CD4-positive, alpha-beta memory T cell (primary cell): ENCODE measurements at places on chromosomes 2 and 18. TPM values are rescaled to one million over a fixed set of nuclear protein-coding genes. Genes with fewer than 3 reads are reported as not detected.
A peak's percentile ranks its signal among the peaks of the same experiment; 100 is the strongest.

The ZBTB7C gene
- not detected for total RNA-seq

DNA sequence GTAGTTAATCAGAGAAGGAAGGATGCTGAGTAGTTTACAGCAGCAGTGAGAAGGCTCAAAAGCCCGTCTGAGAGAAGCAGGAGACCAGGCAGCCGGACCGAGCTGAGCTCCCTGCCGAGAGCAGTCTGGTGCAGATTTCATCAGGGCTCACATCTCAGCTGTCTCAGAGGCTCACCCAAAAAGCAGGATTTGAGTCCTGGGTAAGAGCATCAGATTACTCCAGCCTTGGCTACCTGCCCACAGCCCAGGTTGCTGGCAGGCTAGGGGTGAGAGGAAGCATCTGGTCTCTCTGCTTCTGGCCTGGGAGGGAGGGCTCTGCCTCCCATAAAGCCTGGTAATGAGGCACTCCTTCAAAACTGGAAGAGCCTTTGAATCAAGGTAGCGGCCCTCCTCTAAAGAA, 140.5 kb downstream of the ST6GAL2 start:
- DNase-seq: no peak

DNA sequence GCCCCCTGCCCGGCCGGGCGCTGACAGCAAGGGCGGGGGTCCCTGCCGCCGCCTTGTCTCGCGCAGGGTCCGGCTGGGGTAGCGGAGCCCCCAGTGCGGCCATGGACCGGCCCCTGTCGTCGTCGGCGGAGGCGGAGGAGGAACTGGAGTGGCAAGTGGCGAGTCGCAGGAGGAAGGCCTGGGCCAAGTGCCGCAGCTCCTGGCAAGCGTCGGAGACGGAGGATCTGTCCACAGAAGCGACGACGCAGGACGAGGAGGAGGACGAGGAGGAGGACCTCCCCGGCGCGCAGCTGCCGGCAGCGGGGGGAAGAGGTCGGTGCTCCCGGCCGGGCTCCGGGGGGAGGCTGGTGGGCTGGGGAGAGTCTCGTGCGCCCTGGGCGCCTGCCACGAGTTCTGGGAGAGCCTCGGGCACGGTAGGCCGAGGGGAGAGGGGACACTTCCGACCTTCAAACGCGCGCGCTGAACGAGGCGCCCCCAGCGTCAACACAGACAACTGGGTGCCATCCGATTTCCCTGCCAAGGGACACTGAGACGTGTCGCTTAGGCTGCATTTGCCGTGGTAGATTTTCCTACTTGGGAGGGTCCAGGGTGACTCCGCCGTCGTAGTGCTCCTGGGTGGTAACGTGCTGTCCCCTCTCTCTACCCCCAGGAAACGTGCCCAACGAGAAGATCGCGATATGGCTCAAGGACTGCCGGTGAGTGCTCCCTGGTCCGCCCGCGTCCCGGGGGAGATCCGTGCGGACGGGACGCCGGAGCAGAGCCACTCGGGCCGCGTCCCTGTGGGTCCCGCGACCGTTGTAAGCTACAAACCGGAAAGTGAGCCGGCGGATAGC, 652 bp downstream of the ITPRID2 start:
- DNase-seq: peak; percentile 60

GRCh38 chr2:157184161-157184895, 73.2 kb upstream of the GALNT5 start:
- DNase-seq: no peak

The IL1RL2 gene
- total RNA-seq: 0.23 TPM

DNA sequence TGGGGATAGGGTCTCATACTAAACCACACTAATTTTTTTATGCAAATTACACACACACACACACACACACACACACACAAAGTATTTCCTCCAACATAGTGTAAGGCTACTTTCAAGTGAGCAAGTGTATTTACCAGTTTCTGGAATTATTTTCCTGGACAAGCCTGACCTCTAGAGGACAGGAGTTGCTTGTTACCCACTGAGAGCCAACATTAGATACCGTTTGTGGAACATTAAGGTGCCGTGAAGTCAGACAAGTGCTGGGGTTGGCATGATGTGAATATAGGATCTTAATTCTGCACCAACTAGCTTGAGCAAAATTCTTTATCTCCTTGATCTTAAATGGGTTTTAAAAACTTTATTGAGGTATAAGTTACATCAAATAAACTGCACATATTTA, 39.3 kb upstream of the SERPINB2 start:
- DNase-seq: no peak

GRCh38 chr18:46167971-46168370, 63.8 kb downstream of the HAUS1 start:
- DNase-seq: no peak

The CNGA3 gene
- not detected for total RNA-seq

DNA sequence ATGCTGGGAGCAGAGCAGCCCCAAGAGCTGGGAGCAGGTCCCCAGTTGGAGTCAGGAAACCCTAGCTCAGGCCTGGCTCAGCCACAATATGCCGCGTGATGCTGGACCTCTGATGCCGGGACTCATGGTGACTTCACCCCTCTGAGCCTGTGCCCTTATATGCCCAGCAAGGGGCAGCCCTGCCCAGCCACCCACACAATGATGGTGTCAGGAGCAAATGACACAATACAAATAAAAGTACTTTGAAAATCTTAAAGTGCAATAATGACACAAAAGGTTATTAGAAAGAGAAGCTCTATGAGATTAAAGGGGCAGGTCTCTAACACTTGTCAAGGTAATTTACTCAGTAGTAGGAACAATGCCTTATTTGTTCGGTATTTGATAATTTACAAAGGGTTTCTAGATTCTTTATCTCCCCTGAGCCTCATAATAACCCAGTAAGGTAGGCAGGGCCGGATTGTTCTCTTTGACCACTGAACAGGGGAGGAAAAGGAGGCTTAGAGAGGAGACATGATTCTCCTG, 18.3 kb upstream of the KIF3C start:
- no peak for DNase-seq

GRCh38 chr2:190178066-190178722, 115.7 kb upstream of the MSTN start:
- DNase-seq: no peak

The ANKRD53 gene
- 0.20 TPM for total RNA-seq

- DNase-seq: peak; percentile 54
Observed at GRCh38 chr2:232521959-232522622, 1.9 kb downstream of the PRSS56 start.

- DNase-seq: no peak
Observed at GRCh38 chr18:31369478-31369877, 7.1 kb upstream of the DSG4 start.

- no peak for DNase-seq
Observed at GRCh38 chr2:106596844-106597243, 109.7 kb downstream of the CD8B2 start.

- peak; percentile 41 for DNase-seq
Observed at GRCh38 chr2:172437419-172438341, 10.3 kb downstream of the ITGA6 start.

DNA sequence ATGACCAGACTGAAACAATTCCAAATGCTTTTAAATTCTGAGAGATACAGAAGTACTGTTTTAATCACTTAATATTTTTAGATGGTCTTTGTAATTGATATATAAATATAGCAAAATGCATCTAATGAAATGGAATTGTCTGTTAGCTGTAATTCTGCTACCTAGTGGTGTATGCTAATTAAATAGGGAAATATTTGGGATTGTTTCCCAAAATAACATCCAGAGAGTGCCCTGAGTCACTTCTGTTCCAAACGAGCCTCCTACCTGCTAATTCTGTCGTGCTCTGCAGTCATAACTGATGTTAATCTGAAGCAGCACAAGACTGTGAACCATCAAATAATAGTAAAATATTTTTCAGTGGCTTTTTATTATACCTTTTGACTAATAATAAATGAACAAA, 71.4 kb upstream of the NOSTRIN start:
- DNase-seq: no peak

- DNase-seq: no peak
Observed at GRCh38 chr2:74104839-74105238, 42.9 kb downstream of the BOLA3 start.

GRCh38 chr2:181005809-181006208, 25.4 kb downstream of the UBE2E3 start:
- no peak for DNase-seq
